AG09309 (cell line): ENCODE measurements at places on chromosomes 13 and 19.

DNA sequence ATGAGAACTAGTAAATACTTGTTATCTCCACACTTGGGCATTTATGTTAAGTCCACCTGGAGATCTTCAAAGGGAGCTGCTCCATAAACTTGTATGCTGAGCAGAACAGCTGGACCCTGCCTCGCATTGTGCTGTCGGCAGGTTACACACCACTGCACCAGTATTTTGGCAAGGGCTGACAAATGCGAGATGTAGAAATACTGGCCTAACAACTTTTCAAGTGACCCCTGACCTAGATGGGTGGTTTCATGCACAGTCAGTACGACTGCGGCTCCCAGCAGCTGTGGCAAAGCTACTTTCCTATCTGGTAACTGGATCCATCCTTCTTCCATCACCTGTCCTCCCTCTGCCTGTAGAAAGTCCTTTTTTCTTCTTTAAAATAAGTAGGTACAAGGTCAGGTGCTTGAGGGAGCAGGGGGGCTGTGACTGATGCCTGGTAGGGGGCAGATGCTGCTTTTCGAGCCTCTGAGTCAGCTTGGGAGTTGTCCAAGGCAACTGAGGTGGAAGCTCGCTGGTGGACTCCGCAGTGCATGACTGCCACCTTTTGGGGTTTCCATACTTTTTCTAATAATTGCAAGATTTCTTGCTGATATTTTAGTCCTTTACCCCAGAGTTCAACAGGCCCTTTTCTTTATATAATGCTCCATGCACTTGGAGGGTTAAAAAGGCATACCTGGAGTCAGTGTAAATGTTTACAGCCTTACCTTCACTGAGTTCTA lies 86.8 kb downstream of the SLC25A15 start:
- no peak for DNase-seq

DNA sequence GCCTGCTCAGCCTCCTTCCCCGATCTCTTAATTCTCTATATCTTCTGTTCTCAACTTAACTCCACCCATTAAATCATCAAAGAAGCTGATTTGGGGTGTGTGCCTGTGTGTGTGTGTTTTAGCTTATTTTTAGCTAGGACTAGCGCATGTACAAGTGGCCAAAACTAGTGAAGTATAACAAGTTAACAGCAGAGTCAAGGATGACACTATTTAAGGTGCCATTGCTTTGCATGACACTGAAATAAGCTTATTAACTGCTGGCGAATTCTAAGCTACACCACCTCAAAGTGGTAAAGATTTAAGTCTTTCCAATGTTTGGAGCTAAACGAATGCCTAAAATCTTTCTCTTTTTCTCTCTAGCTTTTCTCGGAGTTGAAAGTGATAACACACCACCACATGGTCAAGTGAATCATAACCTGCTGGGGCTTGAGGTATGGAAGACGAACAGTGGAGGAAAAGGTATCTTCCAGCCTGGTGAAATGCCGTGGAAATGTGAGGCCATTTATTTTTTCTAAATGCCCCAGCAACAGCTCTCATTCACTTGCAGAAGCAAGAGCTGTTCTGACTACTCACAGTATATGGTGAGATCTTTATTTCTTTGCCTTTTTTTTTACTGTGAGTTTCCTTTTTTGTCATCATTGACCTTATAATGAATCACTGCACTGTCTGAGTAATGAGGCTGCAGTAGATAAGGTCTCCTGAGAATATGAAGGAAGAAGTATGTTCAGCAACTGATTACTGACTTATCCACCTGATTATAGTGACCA lies 570.3 kb downstream of the PCDH9 start:
- no peak for DNase-seq

GRCh38 chr13:52002361-52002760 lies 8.9 kb downstream of the ATP7B start:
- DNase-seq: no peak

GRCh38 chr19:30326393-30326710 lies 45.8 kb upstream of the ZNF536 start:
- no peak for DNase-seq

- no peak for DNase-seq
Measured at GRCh38 chr13:113110048-113110851, 4.7 kb downstream of the F7 start.
